ENCODE measurements at places on chromosomes 13 and 19. TPM values are rescaled to one million over a fixed set of nuclear protein-coding genes. Genes with fewer than 3 reads are reported as not detected.

- DNase-seq: no peak
These were observed 131.5 kb upstream of the GJB6 start for GRCh38 chr13:20363603-20364002.

CLDN10 gene
- 1.4 TPM for total RNA-seq

ZNF571 gene
- 1.8 TPM for total RNA-seq

ANGPTL8 gene
- not detected for total RNA-seq

DNA sequence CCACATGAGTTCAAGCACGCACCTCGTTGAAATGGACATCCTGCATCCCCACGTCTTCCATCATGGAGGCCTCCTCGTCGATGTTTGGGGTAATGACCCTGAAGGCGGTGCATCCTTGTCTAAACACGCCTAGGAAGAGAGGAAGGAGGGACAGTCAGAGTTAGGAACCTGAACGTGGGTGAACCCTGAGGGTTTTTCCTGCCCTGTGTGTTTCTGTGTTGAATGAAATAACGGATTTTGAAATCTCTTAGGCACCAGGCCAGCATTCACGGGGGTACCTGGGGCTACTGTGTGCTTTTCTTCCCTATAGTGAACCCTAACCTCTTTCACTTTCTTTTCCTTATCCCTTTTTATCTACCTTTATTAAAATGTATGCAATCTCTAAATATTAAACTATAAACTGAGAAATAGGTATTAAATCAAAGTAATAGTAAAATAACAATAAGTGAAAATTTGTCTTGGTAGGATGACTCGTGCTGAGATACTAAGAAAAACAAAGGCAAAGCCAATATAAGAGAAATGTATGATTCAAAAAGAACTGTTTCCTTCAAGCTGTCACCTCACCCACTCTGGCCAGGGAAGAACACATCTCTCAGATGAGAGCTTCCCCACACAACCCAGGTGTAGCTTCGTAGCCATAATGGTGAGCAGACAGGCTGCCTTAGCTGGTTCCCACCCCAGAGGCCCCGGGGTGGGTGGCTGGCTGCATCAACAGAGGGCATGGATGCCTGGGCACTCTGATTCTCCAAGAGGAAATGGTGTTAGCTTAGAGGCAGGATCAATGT lies 72.1 kb upstream of the SLC15A1 start:
- no peak for DNase-seq

GRCh38 chr13:53822136-53822535 lies 793.5 kb downstream of the OLFM4 start:
- DNase-seq: no peak

GRCh38 chr13:80386002-80386401 lies 45.1 kb upstream of the SPRY2 start:
- no peak for DNase-seq

ZNF578 gene
- 0.64 TPM for total RNA-seq

GRCh38 chr13:36979361-36980050 lies 19.6 kb downstream of the ALG5 start:
- DNase-seq: no peak

PIH1D1 gene
- 146 TPM for total RNA-seq

DNA sequence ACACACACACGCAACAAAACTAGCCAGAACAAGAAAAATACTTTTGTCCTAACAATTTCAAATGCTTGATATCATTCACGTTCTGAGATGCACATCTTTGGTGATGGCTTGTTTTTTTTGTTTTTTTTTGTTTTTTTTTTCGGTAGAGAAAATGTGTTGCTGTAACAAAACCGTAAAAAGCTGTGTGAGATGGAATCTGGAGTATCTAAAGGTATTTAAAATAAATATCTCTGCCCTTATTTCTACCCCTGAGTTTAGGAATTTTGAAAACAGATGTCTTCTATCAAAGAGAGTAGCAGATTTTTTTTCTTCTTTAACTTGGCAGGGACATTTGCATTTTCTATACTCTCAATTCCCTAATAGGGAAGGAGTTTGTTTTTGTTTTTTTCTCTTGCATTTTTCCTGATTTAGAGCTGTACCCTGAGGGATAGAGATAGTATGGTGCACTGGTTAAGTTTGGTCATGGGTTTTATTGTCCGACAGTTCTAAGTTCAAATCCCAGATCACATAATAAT lies 446.6 kb downstream of the KLF5 start:
- DNase-seq: no peak

DNA sequence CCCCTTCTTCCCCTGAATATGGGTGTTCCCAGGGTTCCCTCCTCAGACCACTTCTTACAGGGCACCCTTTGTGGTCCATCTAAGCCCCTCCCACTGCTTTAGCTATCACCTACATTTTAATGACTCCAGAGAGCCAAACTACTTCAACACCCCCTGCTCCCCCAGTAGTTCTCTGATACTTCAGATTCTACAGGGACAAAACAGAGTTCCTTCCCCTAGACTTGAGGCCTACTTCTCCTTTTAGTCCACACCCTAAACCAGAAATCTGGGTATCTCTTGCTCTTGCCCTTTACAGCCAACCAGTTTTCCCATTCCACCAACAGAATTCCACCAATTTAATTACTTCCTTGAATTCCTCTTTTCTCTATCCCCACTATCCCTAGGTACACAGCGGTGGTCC lies 107.2 kb downstream of the KCNRG start:
- no peak for DNase-seq

RSPH6A gene
- total RNA-seq: under 0.01 TPM

- no peak for DNase-seq
These were observed 1.9 kb upstream of the AKT2 start for GRCh38 chr19:40286971-40287421.

ZNF296 gene
- total RNA-seq: 0.13 TPM

ZNF100 gene
- 4.3 TPM for total RNA-seq

GRCh38 chr13:90690458-90691080 lies 656.9 kb upstream of the MIR17HG start:
- no peak for DNase-seq

ZNF490 gene
- 6.5 TPM for total RNA-seq

- no peak for DNase-seq
These were observed 1.7 kb downstream of the TPRX2 start for GRCh38 chr19:47860602-47861297.
